ENCODE measurements at places on chromosomes 7 and 10.

GRCh38 chr10:71888623-71889387, 37.8 kb upstream of the PSAP start:
- no peak for DNase-seq

- DNase-seq = no peak
Measured at GRCh38 chr7:147519062-147519461, 1071.5 kb upstream of the C7orf33 start.

DNA sequence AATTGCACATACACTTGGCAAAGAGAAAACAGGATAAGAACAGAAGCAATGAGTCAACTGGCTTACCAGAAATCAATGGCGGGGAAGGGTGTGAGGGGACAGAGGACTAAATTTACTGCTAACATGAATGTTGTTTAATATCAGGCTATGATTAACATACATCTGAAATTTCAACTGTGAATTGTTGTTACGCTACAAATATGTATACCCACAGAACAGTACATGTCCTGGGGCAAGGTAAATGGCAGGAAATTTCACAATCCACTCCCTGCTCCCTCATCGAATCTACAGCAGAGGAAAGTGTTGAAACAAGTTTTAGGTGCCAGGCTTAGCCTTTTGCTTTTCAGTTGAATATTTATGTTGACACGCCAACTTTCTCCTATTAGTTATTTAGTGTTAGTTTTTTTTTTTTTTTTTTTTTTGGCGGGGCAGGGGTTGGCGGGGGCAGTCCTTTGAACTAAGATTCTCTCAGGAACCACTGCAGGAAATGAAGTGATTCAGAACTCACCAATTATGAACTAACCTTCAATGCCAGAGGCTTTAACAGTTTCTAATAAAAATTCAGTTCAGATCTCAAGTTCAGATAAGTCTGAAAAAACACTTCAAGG, 99.0 kb downstream of the UBE2H start:
- no peak for DNase-seq

DNA sequence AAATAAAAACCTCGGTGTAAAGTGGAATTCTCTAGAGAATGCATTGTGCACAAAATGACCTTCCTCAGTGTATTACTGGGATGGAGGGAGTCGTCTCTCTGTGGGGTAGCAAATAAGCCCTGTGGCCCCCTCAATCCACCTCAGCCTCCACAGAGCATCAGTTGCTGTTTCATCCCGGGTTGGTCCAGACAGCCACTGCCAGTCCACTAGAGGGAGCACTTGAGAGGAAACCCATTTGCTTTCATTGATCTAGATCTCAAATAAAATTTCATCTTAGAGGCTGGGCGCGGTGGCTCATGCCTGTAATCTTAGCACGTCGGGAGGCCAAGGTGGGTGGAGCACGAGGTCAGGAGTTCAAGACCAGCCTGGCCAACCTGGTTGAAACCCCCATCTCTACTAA, 1128.7 kb downstream of the CNTNAP2 start:
- no peak for DNase-seq

- no peak for DNase-seq
Measured at GRCh38 chr7:28595076-28595475, 182.8 kb downstream of the CREB5 start.

DNA sequence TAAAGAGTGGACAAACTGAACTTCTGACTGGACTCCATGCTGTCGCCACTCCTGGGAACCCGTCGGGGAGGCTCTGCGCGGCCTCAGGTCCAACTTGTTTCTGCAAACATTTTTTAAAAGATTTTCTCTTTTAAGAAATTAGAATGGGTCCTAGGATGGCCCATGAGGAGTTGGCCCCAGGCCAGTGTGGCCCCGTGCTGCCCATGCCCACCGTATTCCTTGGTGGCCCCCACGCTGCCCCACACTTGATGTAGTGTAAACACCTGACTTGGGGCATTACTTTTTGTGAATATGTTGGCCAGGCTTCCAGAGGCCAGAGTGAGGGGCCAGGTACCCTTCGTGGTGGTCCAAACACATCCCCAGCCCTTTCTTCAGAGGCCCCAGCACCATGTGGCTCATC, 19.3 kb downstream of the ZNF316 start:
- no peak for DNase-seq

- no peak for DNase-seq
Measured at GRCh38 chr10:28558923-28559508, 26.1 kb downstream of the WAC start.

DNA sequence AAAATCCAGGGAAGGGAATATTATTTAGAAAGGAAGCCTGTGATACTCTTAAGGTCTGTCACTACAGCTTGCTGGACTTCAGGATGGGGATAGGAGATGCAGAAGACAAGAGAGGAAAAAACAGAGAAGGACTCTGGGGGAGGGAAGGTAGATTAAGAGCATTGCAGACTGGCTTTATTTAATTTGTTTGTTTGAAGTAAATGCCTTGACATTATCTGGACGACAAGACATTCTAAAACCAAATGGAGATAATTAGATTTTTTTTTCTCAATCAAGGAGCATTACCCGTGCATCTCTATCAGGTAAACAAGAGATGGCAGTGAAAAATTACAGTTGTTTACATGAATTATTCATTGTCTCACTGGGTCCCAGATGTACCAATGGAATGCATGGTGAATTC, 24.3 kb downstream of the ACTA2 start:
- DNase-seq = no peak

- no peak for DNase-seq
Measured at GRCh38 chr10:47020471-47020870, 109.2 kb downstream of the PTPN20 start.

- DNase-seq = no peak
Measured at GRCh38 chr7:105837765-105838626, 38.4 kb downstream of the ATXN7L1 start.

DNA sequence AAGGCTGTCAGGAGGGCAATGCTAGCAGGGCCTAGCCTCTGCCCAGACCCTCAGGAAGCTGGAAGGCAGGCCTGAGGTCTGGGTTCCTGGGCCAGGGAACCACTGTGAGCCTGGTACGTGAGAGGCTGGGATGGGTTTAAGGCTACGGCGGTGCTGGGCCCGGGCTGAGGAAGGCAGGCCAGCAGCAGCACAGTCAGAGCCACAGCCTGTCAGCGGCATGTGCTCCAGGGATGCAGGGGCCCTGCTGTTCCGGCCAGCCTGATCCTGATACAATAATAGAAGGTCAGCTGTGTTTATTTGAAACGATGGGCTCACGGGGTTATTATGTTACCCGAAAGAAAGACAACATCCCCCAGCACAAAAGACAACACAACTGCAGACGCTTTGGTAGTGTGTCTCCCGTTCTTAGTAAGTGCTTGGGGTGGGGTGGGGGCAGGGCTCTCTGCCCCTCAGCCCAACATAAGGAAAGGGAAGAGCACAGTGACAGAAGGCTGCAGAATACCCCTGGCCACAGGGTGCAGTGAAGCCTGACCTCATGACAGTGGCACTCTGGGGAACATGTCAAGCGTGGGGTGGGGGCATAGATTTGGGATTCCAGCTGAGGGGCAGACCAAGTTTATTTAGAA, 95.0 kb downstream of the COL13A1 start:
- DNase-seq = no peak

DNA sequence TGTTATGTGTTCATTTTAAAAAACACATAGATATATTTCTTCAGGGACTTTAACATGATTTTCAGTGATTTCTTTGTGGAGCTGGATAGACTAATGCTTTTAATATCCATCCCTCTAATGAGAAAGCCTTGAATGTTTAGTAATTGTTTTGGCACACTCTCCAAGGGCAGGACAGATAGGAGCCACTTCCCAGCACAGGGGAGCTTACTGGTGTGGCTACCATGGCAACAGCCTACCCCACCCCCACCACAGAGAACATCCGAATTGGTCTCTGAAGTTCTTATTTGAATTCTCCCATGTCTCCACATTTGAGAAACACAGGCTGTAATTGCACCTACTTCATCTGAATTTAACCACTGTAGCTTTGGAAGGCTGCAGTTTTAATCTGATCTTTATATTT, 87.7 kb downstream of the PRKG1 start:
- no peak for DNase-seq

DNA sequence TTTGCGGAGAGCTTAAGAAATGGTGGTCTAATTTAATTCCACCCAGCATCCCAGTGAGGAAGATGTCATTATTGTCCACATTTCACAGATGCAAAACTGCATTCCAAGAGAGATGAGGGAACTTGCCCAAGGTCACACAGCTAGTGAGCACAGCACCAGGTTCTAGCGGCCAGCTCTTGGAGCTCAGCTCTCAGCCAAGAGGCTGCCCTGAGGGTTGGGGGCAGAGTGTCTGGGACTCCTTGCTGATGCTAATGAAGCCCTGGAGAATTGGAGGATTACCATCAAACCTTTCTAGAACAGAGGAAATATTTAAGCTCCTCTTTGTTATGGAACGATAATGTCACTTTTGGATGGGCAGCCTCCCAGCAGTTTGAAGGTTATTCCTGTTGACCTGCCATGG, 48.0 kb downstream of the PLPP4 start:
- no peak for DNase-seq

GRCh38 chr10:114686013-114686412, 27.9 kb upstream of the ABLIM1 start:
- no peak for DNase-seq

All from CD8-positive, alpha-beta memory T cell (primary cell).